ENCODE measurements at places on chromosomes 2 and 18.

- no peak for DNase-seq
These were observed 83.3 kb upstream of the APCDD1 start for GRCh38 chr18:10371165-10371564.

DNA sequence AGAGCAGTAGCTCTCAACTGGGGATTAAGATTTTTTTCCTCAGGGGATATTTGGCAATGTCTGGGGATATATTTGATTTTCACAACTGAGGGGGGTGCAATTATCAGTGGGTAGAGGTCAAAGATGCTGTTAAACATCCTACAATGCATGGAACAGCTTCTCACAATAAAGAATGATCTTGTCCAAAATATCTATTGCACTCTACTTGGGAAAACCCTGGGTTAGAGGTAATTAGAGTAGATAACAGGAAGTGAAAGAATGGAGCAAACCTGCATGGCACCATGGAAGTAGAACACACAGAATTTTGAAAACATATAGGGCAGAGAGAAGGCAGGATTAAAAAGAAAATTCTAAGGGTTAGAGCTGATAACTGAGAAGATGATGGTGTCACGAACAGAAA lies 26.4 kb upstream of the PPM1B start:
- no peak for DNase-seq

- peak; percentile 28 for DNase-seq
These were observed 403 bp downstream of the TMEM127 start for GRCh38 chr2:96265349-96265839.

DNA sequence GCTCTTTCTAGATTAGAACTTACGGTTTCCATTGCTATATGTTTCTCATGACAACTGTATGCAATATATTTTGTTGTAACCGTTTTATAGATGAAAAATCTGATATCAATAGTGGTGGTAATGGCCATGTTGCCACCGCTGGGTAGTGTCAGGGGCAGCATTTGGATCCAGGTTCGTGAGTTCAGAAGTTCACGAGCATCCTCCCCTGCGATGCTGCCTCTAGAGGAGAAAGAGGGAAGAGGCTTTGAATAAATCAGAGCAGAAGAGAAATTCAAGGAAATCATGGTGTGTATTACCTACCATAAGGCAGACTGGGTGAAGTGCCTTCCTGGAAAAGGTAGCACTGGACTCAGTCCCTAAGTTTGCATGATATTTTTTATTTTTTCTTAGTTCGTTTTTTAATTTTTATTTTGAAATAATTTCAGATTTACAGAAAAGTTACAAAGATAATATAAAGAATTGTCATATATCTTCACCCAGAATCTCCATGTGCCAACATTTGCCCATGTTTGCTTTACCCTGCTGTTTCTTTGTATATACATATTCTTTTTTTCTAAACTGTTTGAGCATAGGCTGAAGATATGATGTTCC lies 3.3 kb upstream of the ZBTB7C start:
- DNase-seq = peak; percentile 29

DNA sequence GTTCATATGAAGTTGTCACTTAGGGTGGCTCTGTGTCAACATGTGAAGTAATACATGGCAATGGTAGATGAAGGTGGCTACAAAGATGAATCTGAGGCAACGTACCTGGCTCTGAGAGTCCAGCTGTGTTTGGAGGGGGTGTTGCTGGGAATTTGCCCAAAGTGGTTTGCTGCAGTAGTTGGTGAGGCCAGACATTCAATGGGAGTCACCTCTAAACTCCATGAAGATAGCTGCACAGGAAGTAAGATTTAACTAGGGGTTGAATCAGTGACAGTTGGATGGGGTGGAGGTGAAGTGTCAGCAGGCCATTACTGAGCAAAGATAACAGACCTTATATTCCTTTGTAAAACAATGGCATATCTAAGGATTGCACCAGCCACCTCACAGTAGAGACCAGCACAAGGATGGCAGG lies 71.8 kb downstream of the NUP35 start:
- no peak for DNase-seq

DNA sequence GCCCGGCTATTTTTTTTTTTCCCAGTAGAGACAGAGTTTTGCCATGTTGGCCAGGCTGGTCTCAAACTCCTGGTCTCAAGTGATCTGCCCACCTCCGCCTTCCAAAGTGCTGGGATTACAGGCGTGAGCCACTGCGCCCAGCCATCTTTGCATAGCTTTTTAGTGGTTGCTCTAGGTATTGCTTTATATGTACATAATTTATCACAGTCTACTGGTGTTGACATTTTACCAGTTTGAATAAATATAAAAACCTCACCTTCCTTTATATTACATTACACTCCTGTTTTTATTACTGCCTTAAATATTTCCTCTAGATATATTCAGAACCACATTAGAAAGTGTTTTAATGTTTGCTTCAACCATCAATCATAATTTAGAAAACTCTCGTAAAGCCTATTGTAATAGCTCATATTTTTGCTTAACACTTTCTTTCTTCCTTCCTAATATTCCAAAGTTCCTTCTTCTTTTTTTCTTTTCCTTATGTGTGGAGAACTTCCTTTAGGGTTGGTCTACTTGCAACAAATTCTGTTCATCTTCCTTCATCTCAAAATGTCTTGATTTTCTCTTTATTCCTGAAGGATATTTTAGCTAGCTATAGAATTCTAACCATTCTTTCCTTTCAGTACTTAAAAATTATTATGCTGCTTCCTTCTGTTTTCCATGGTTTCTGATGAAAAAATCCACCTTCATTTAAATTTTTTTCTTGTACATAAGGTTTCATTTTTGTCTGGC lies 82.2 kb upstream of the DAPL1 start:
- DNase-seq = no peak
